ENCODE measurements at places on chromosomes 3 and 15.
A peak's percentile ranks its signal among the peaks of the same experiment; 100 is the strongest.

- DNase-seq = no peak
Measured at GRCh38 chr3:16423298-16423697, 90.2 kb downstream of the RFTN1 start.

GRCh38 chr15:49901321-49901720 lies 217.7 kb downstream of the ATP8B4 start:
- no peak for DNase-seq

GRCh38 chr3:134007819-134008218 lies 21.9 kb downstream of the SLCO2A1 start:
- no peak for DNase-seq

GRCh38 chr3:172321035-172321434 lies 127.2 kb downstream of the GHSR start:
- peak; percentile 20 for DNase-seq

GRCh38 chr3:36680952-36681351 lies 83.4 kb downstream of the DCLK3 start:
- no peak for DNase-seq

- DNase-seq = no peak
Measured at GRCh38 chr3:33358172-33358781, 81.0 kb downstream of the FBXL2 start.

DNA sequence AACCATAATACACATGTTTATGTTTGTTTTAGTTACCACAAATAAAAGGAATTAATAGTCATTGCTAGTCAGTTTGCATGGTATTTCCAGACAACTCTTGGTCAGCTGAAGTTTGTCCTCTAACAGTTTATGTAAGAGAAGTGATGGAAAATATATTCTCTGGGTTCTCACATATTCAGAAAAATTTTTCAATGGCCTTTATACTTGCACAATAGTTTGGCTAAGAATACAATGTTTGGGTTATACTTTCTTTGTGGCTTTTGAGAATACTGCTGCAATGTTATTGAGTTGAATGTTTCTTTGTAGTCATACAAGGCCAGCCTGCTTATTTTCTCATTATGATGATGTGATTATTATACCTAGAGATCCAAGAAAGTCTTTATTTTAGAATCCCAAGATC lies 133.9 kb downstream of the RAP2B start:
- DNase-seq = no peak

GRCh38 chr15:77327168-77327567 lies 92.7 kb downstream of the PEAK1 start:
- DNase-seq = no peak

DNA sequence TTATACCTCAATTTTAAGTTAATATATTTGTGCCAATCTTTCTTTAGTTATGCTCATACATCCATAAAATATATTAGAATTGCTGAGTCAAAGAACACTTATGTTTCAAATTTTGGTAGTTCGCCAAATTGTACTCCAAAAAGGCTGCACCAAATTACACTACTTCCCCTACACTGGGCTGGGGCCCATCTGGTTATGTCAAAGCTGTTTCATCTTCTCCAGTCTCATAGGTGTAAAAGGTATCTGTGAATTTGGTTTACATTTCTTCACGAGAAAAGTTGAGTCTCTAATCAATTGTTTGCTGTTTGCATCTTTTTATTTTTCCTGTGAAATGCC lies 706 bp downstream of the FSIP1 start:
- DNase-seq = no peak

GRCh38 chr3:5017925-5018531 lies 38.8 kb downstream of the BHLHE40 start:
- no peak for DNase-seq

GRCh38 chr3:133300102-133300501 lies 99.8 kb upstream of the BFSP2 start:
- no peak for DNase-seq

DNA sequence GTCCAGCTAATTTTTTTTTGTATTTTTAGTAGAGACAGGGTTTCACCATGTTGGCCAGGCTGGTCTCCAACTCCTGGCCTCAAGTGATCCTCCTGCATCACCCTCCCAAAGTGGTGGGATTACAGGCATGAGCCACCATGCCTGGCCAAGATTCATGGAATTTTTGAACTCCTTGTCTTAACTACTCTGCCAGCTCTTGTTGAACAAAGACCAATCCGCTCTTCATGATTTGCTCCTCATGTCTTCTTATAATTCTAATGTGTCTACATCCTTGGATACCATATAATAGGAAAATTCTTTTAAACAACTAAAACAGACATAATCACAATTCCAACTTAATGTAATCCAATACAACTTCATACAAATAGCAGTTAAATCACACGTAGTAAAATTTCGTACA lies 21.3 kb downstream of the UBA5 start:
- DNase-seq = no peak

- no peak for DNase-seq
Measured at GRCh38 chr15:91652610-91653207, 200.8 kb upstream of the SLCO3A1 start.

GRCh38 chr3:192367616-192368015 lies 359.7 kb downstream of the FGF12 start:
- no peak for DNase-seq

DNA sequence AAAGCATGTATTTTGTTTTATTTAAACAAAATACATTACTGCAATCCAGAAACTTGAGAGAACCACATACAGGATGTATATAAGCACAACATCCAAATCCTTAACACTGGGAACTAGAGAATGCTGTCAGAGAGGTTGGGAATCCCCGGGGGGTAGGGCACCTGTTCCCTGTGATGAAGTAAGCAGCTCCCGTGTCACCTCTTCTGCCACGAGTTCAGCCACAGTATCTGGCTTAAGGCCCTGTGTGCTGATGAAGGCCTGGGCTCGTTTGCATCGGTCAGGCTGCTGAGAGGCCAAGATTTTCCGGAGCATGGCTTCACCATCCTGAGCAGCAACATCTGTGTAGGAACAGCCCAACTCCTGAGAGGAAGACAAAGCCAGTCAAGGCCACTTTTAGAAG lies 36.4 kb downstream of the EIF3J start:
- no peak for DNase-seq

GRCh38 chr15:35321926-35322325 lies 224.0 kb downstream of the DPH6 start:
- DNase-seq = no peak
